Stimulated activated CD8-positive, alpha-beta memory T cell treated with anti-CD3 and anti-CD28 coated beads, Interleukin-7, amount 100 ng/mL, for 24 hours (primary cell): ENCODE measurements at places on chromosomes 11 and 22.
A peak's percentile ranks its signal among the peaks of the same experiment; 100 is the strongest.

DNA sequence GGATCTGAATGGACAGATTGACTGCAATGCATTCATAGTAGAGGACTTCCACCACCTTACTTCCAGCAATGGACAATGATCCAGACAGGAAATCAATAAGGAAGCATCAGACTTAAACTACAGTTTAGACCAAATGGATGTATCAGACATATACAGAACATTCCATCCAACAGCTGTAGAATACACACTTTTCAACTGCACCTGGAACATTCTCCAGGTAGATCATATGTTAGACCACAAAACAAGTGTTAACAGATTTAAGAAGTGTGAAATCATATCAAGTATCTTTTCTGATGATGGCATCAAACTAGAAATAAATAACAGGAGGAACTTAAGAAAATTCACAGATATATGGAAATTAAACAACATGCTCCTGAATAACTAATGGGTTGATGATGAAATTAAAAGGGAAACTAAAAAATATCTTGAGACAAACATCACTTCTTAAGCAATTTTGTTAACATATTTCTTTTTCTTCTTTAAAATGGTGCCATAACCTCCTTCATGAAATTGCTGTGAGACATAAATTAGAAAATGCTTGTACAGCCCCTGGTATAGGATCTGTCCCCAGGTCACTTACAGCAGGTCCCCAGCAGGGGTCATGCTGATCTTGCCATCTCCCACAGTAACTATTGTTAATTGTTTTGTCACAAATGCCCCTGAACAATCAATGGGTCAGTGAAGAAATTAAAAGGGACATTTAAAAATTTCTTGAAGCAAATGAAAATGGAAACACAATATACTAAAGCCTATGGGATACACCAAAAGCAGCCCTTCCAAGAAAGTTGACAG, 100.0 kb upstream of the OR4B1 start:
- no peak for DNase-seq

GRCh38 chr11:42598341-42598740, 713.5 kb upstream of the API5 start:
- DNase-seq: no peak

GRCh38 chr11:94638902-94639373, 71.8 kb downstream of the PIWIL4 start:
- DNase-seq: no peak

GRCh38 chr11:88569342-88569741, 231.8 kb upstream of the CTSC start:
- DNase-seq: no peak

GRCh38 chr22:38311323-38311620, 6.0 kb downstream of the CSNK1E start:
- no peak for DNase-seq

DNA sequence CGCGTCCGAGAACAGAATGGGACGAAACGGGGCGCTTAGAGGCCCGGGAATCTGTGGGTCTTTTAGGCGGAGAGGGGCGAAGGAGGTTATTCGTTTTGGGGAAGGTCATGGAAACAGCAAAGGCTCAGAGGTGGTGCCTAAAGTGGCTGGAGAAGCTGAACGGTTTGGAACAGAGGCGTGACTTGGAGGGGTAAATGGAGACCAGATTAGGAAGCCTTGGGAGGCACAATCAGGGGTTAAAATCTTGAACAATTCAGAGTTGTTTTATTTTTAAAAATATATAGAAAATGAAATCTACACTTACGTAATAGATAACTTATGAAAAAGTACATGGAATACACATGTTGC, 247 bp upstream of the PLAAT5 start:
- DNase-seq: no peak

DNA sequence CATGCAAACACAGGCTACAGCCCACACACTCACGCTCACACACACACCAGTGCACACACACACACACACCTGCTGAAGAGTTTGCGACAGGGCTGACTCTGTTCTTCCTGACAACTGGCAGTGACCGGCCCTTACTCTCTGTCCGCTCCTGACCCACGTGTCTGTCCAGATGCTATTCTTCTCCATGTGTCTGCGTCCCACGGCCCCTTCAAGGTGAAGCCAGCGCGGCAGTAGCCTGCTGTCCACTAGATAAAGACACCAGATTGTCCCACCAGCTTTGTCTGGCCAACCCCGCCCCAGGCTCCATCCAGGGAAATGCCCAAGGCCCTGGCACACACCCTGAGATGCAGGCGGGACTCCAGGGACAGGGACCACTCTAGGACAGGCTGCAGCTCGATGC, 713.9 kb downstream of the BRD1 start:
- no peak for DNase-seq

DNA sequence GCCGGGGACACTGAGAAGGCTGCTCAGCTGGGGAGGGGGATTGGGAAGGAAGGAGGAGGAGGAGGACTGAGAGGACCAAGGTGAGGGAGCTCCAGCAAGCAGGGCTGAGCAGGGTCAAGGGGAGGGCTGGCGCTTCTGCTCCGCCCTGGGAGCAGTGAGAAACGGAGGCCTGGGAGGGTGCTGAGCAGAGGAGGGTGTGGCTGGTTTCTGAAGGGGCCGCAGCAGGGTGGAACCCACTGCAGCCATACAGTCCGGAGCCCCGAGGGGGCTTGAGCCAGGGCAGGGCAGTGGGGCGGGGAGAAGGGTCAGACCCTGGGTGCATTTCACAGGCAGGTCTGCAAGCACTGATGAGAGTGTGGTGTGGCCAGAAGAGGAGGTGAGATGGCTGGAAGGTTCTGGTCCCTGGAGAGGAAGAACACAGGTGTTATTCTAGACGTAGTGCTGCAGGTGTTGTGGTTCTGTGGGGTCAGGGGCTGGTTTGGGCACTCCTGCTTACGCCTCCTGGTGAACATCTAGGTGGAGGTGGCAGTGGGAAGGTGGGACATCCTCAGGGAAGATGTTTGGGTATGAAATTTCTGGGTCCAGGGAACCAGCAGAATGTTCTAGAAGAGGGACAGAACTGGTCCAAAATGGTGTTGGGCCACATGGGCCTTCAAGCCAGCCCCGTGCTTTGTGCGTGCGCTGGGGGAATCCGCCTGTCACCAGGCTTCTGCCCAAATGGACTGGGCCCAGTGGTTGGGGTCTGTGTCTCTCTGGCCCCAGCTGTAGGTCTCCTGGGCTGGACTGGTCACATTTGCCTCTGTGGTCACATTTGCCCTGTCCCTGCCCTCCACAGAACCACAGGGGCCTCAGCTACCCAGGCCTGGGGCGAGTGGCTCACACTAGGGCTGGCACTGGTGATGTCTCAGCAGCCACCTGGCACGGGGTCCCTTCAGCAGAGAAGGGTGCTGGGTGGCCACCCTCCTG, 714.7 kb downstream of the BRD1 start:
- DNase-seq: no peak

GRCh38 chr22:45059296-45059695, 49.5 kb upstream of the PHF21B start:
- DNase-seq: no peak

DNA sequence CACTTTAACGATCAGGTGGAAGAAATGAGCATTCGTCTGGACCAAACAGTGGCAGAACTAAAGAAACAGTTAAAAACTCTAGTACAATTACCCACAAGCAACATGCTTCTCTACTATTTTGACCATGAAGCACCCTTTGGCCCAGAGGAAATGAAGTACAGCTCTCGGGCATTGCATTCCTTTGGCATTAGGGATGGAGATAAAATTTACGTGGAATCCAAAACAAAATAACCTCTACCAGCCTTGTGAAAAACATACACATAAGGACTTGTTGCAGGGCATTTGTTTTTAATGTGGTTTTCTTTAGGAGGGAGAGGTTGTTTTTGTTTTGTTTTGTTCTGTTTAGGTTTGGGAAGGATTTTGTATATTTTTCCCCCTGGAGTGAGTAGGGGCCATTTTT, 14.2 kb upstream of the TECTA start:
- DNase-seq: no peak

DNA sequence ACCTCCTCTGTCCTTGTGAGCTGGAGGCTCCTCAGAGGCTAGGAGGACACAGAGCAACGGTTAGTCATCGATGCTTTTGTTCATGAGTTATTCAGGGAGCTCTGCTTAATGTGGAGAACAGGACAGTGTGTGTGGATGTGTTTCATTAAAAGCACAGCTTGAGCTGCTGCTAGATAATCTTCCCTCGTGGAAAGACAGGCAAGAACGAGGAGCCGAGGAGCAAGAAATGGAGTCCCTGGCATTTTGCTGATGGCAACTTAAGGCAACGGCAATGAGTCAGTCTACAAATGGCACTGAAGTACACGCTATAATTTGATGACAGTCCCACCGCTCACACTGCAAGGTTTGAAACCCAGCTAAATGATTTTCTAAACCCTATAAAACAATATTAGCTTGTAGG, 106.2 kb downstream of the IGLL1 start:
- no peak for DNase-seq

DNA sequence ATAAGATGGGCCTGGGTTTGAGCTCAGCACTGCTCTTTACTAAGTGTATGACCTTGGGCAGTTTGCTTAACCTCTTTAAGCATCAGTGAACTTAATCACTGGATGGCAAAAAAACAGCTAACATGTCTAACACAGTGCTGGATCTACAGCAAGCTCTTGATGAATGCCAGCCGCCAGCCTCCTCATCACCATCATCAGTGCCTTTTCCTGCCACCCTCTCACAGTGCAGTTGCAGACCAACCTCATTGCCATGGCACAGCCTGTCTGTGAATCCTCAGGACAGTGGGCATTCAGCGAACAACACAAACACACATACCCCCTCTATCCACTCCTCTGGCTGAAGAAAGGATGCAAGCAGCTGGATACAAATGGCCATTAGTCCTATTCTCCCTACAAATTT, 133.0 kb downstream of the OPCML start:
- no peak for DNase-seq

DNA sequence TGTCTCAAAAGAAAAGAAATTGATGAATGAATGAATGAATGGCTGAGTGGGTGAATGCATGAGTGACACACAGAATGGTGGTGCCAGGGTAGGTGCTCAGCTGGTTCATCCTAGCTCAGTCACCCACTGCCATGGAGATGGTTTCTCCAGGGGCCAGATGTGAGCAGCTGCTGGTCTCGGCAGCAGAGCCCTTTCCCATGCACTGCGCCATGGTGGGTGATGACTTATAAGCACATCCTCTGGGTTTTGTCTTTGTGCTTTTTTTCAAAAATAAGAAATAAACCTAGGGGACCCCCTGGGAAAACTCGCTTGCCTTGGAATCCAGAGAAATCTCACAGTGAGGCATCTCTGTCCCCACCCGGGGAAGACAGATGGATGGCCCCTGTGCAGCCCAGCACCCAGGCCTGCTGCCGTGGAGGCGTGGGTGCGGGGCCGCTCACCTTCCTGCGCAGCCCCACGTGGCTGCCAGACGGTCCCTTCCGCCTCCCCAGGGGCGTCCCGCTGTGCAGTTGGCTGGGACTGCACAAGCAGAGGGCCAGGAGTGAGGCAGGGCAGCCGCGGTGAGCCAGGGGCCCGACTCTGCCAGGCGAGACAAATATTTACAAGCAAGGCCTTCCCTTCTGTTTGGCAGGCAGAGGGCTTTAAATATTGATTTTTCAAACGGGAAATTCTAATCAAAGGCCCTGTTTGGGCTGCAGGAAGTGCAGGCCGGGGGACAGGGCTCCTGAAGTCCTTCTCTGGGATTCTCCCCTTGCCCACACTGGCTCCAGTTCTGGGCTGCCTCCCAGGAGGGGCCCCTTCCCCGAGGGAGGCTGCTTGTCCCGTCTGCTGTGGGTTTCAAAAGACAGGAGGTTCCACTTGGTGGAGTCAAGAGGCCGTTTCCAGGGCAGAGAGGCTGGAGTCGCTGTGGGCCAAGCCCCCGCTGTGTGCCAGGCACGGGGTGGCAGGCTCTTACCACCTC, 24.3 kb downstream of the MPPED1 start:
- no peak for DNase-seq

DNA sequence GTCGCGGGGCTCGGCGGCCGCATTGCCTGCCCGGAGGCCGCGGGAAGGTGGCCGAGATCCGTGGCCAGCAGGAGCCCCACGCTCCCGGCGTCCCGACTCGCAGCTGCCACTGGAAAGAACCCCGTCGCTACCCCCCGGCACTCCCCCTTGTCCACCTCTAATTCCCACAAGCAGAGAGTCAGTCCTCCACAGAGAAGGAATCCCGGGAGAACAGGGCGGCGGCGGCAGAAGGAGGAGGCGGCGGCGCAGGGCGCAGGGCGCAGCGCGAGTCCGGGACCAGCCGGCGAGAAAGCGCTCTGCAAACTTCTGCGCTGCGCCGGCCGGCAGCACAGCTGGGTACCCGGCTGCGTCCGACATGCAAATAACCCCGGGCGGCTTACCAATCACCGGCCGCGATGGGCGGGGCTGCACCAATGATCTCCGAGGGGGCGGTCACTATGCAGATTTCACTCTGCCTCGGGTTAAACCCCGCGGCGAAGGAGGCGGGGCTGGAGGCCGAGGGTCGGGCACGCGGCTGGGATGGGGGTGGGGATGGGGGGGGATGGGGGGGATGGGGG, at the start of gene ABTB2:
TSS of gene ABTB2 (minus strand) at position 310 of the 557 bp plus-strand sequence.
- peak; percentile 94 for DNase-seq

- no peak for DNase-seq
Measured at GRCh38 chr11:77320351-77320750, 18.9 kb upstream of the GDPD4 start.

DNA sequence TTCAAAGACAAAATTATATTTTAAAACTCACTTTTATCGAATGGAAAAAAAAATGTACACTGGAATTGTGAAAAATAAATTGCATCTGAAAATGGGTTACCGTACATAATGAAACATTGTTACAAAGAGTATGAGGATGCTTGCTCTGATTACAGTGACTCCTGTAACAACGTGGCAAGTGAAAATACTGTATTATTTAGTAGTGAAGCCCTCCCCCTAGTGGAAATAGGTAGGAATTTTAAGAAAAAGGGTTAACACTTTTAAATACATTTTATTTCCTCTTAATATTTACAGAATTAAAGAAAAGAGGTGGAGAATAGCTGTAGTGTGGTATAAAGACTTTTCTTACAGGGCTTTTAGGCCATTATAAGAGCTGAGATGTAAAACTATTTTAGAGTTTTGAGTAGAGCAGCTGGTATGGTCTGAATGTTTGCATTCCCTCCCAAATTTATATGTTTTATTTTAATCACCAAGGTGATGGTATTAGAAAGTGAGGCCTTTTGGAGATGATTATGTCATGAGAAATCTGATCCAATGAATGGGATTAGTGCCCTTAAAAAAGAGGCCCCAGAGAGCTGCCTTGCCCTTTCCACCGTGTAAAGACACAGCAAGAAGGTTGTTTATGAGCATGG, 25.2 kb downstream of the FAM76B start:
- no peak for DNase-seq

DNA sequence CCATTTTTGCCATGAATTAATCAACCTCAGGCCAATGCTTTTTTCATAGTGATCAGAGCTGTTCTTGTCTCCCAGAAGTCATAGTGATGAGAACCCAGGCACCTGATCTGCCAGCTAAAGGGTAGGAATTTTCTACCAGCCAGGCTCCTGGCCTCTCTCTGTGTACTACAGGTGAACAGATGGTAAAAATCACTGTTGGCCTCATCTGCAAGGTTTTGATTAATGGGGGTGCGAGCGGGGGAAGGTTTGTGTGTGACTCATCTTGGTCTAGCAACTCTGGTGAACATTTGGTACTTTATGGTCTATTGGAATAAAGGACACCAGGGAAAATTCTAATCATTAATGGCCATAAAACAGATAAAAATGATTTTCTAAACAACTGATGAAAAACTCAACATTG, 14.4 kb upstream of the APOL4 start:
- no peak for DNase-seq

- DNase-seq: no peak
Measured at GRCh38 chr11:92149996-92150395, 74.6 kb upstream of the FAT3 start.

- no peak for DNase-seq
Measured at GRCh38 chr11:104841185-104841584, 57.1 kb downstream of the CASP12 start.
